ENCODE measurements at places on chromosomes 2 and 18.

DNA sequence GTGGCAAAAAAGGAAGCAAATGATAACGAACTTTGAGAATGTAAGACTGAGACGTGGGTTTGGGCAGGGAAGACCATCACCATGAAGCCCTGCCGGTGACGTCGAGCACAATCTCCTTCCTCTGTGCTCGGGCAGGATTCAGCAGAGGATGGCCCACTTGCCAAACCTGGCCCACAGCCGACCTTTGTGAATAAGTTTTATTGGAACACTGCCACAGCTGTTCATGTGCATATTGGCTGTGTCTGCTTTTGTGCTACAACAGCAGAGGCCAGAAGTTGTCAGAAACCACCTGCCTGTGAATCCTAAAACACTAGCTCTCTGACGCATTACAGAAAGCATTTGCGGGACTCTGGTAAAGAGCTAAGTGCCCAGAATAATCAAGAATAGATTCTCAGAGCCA is 223.9 kb downstream of the MYT1L start:
- no peak for DNase-seq

GRCh38 chr18:54203914-54204313 is 20.6 kb downstream of the MBD2 start:
- DNase-seq: no peak

- no peak for DNase-seq
Measured at GRCh38 chr18:30113454-30113853, 929.1 kb downstream of the DSC3 start.

GRCh38 chr2:95050385-95051300 is 25.1 kb downstream of the MAL start:
- no peak for DNase-seq

DNA sequence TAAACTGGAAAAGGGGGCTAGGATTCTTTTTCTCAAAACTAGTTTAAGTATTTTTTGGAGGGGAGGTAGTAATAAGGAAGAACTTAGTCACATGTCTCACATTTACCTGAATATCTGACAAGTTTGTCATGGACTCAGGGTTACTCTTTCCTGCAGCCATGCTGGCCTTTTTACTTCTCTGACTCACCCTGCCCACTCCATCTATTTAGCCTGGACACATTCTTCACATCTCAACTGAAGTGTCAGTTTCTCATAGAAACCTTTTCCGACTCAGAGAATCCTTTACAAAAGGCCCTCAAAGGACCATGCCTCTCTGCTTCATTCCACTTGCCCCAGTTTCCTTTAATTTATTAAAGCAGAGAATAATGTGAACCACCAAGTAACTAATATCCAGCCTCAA is 42.6 kb downstream of the SCN7A start:
- DNase-seq: no peak

DNA sequence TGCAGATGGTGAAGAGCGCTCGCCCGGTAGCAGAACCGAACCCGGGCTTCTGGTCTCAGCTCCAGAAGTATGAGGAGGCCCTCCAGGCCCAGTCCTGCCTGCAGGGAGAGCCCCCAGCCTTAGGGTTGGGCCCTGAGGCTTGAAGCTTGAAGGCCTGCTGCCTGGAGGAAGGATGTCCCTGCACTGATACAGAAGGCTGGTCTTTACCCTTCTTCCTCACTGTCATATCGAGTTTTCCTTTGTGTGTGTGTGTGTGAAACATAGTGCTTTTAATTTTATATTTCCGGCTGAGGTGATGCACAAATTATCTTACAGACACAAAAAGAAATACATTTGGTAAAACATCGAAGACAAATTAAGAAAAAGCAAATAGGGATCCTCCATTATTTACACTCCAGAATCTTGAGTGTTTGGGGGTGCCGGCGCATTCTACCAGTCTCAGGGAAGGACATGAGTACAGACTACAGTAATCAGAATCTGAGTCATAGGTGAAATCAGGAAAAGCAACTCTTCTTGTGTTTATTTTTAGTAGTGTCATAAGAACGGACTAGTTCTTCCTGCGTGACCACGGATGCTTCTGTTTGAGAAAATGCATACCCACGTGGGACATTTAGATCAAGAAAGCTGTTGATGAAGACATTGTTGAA is 1.3 kb downstream of the DUSP28 start:
- DNase-seq: peak; percentile 67

- no peak for DNase-seq
Measured at GRCh38 chr2:112959109-112959812, 18.5 kb upstream of the IL36G start.

DNA sequence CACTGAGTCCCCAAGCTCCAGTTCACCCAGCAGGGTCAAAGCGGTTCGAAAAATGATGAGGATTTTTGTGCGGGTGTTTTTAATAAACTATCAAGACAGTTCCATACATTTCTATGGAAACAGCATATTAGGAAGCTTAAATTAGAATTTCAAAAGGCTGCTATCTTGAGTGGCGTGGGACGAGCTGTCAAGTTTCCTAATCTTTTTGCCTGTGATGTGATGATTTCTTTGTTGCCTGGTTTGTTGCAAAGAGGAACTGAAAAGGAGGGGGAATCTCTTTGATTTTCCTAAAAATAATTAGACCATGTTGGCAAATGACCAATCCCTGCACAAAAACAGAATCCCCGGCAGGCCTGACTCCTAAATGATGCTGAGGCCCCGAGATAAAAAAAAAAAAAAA is 66.1 kb upstream of the ATG16L1 start:
- no peak for DNase-seq

DNA sequence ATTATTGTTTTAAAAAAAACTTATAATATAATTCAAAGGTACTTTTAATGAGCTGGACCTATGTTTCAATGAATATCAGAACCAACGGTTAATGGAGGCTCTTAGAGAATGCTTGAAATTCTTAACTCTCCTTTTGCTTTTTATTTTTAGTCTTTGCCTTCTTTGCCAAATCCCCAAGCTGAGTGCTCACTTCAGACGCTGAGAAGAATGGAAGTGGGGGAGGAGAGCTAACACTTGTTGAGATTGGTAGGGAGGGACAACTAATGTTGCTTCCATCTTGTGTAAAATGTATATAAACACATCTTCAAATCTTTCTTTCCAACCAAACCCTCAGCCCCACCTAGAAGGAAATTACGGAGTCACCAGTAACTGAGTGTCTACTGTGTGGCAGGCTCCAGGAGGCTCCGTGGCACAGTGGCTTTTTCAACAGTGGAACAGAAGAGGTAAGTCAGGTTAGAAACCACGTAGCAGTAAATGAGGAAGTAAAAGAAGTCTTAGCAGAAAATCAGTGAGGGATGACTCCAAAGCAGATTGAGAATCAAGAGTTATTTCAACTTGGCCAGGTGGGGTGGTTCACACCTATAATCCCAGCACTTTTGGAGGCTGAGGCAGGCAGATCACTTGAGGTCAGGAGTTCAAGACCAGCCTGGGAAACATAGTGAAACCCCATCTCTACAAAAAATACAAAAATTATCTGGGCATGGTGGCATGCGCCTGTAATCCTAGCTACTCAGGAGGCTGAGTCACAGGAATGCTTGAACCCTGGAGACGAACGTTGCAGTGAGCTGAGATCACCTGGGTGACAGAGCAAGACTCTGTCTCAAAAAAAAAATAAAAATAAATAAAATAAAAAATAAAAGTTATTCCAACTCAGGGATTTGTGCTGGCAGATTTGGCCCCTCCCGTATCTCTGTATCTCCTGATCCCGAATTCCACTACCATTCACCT is 45.0 kb upstream of the CREB1 start:
- no peak for DNase-seq

DNA sequence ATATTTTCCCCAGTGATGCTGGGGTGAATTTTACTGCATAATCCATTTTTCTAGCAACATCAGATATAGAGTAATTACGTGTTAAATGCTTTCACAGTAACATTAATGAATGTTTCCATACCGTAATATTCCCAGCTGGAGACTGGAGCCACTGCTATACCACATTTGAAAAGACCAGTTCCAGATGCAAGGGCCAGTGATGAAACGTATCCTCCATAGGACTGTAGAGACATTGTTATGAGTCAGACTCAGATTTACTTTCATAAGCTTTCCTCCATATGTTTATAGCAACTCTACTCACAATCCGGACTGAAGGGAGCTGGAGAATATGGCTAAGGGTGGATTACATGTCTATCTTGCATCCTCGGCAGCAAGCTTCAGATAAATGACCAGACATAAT is 22.7 kb upstream of the GCG start:
- peak; percentile 18 for DNase-seq

DNA sequence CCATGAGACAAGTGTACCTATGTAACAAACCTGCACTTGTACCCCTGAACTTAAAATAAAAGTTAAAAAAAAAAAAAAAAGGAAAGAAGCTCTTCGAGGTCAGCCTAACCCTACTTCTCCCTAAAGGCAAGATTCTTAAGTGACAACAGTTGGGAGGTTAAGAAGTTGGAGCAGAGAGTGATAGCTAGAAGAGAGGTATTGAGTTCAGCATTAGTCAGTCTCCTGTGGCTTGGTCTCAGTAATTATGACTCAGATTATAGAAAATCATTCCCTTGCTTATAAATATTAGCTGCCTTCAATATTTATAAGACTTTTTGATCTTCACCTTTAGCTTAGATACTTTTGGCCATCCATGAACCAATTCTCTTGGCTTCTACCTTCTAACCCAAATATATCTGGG is 926.8 kb upstream of the SLC39A10 start:
- peak; percentile 15 for DNase-seq

- no peak for DNase-seq
Measured at GRCh38 chr18:68299906-68300305, 415.0 kb downstream of the TMX3 start.

DNA sequence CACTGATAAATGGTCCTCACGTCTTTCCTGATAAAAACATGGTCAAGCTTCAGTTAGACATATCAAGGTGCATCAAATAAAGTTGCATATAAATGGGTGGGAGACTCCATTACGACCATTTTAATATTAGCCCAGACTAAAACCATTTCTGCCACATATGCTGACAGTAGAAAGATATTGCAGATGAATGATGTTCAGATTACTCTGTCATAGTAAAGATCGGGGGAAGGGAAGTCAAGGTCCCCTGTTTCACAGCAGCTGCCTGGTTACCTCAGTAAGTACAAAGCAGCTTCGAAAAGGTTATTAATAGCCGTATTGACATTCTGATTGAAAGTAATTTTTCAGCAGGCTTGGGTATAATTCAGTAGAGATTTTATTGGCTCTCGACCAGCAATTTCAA is 927.7 kb upstream of the CDH2 start:
- no peak for DNase-seq

- peak; percentile 12 for DNase-seq
Measured at GRCh38 chr2:127560201-127560930, 24.9 kb downstream of the MYO7B start.

DNA sequence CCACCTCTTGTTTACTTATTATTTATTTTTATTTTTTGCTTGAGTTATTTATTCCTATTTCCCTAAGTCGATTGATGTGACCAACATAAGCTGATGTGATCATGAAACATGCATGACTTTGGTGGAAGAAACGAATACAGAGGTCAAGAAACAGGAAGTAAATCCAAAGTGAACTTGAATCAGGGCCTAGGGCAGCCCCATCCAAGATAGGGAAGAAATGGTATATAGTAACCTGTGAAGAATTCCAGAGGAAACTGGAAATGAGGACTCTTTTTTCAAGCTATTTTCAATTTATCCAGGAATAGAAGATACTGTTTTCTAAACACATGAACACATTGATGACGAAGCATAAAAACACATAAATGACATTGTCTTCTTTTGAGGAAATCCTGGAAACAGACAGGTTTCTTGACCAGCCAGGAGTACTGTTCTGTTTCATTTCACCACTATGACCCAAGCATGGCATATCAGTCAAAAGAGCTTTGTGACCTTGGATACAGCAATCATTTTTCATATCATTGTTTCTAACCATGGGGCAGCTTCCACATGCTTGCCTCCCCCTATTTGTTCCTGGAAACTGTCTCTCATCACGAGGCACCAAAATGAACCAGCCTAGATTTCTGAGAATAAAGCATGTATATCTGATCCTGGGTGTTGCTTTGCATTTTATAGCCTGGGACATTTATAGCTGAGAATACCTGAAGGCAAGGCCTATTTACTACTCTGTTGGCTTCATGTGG is 9.1 kb upstream of the LCLAT1 start:
- no peak for DNase-seq

- DNase-seq: peak; percentile 46
Measured at GRCh38 chr2:42928692-42929545, 136.5 kb upstream of the HAAO start.

GRCh38 chr2:171318463-171318934 is 115.3 kb downstream of the METTL8 start:
- DNase-seq: no peak

- DNase-seq: no peak
Measured at GRCh38 chr2:197506658-197507057, 6.5 kb downstream of the HSPE1 start.

GRCh38 chr18:27656167-27656778 is 471.2 kb upstream of the CHST9 start:
- DNase-seq: peak; percentile 79

GRCh38 chr2:162090109-162090508 is 16.1 kb upstream of the DPP4 start:
- peak; percentile 3 for DNase-seq

DNA sequence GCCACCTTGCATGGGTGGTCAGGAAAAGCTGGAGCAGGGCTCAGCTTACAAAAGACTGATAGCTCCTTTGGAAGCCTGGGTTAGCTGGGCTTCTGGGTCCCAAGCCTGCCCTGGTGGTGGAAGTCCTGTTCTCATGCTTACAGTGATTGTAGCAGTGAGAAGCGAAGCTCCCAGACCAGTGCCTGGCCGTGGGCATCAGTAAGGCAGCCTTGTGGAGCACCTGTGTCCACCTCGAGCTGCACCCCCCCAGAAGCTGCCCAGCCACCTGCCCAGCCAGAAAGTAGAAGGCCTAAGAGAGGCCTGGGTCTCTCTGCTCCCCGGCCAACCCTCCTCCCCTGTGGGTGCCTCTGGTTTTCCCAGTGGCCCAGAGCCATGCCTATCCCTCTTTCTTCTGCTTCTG is 10.5 kb downstream of the GLI2 start:
- no peak for DNase-seq

- DNase-seq: no peak
Measured at GRCh38 chr2:177154809-177155208, 57.8 kb upstream of the HNRNPA3 start.

DNA sequence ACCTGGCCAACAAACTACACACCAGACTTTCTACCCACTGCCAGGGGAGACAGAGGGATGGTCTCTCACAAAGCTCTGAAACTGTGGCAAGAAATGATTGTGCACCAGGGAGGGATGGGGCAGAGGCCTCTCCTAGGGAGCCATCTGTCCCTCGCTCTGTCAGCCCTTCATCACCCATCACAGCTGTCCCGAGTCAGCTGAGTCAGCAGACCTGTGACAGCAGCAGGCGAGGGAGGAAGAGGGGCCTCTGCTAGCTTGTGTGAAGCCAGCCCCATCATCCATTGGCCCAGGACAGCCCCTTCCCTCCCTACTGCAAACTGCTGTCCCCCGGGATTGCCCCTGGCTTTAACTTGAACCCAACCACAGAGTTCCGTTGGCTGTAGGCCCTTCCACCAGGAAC is 5.0 kb downstream of the SH2D6 start:
- DNase-seq: no peak

GRCh38 chr18:35525795-35526494 is 28.2 kb upstream of the INO80C start:
- DNase-seq: no peak

DNA sequence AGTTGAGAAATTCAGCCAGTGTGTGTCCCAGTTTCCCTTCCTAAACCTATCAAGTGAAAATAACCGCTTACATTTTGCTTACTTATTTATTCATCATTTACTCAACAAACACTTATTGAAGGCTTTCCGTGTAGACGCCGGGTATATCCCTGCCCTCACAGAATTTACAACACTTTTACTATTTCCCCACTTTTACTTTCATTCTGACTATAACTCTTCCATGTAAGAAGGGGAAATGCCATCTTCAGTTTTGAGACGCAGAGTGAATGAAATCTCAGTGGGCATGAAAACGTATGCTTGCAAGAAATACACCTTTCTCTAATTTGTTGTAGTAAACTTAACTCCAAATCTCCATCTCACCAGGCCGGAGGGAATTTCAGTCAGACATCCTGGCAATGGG is 251.0 kb upstream of the CHAC2 start:
- DNase-seq: no peak
